ENCODE measurements at places on chromosomes 2 and 18. TPM values are rescaled to one million over a fixed set of nuclear protein-coding genes. Genes with fewer than 3 reads are reported as not detected.

DOCK10 gene
- 42.5 TPM for total RNA-seq

TXNDC2 gene
- total RNA-seq, result 0.15 TPM

STEAP3 gene
- total RNA-seq, result 3.8 TPM

DNA sequence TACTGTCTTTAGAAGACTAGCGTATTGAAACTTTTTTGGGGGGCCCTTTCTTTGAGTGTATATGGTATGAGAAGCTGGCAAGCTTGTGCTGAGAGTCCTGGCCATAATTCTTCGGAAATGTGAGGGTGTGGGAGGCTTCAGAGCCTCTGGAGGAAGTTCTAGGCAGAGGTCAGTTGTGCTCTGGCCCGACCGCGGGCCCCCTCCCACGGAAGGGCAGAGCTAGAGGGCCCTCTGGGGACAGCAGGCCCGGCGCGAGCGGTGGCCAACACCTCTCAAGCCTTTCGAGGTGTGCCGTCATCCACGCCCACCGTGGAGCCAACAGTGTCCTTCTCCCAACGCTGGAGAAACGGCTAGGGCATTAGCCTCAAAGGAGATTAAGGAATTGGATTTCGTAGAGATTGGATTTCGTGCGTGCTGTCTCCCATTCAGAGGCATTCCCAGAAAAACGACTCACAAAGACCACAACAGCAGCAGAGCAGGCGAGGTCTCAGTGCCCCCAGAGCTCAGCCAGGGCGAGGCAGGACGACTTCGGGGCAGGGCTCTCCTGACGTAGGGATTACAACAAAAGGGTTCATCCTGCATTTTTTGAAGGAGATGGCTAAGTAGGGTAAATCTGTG is 2.2 kb upstream of the MTCL1 start:
- DNase-seq, result no peak
- peaks cover 4% of the 10 kb centered on the region for H3K4me1 ChIP-seq
- H3K36me3 ChIP-seq, result no peaks in the 10 kb centered on the region

PARD3B gene
- total RNA-seq, result 29.7 TPM

DNA sequence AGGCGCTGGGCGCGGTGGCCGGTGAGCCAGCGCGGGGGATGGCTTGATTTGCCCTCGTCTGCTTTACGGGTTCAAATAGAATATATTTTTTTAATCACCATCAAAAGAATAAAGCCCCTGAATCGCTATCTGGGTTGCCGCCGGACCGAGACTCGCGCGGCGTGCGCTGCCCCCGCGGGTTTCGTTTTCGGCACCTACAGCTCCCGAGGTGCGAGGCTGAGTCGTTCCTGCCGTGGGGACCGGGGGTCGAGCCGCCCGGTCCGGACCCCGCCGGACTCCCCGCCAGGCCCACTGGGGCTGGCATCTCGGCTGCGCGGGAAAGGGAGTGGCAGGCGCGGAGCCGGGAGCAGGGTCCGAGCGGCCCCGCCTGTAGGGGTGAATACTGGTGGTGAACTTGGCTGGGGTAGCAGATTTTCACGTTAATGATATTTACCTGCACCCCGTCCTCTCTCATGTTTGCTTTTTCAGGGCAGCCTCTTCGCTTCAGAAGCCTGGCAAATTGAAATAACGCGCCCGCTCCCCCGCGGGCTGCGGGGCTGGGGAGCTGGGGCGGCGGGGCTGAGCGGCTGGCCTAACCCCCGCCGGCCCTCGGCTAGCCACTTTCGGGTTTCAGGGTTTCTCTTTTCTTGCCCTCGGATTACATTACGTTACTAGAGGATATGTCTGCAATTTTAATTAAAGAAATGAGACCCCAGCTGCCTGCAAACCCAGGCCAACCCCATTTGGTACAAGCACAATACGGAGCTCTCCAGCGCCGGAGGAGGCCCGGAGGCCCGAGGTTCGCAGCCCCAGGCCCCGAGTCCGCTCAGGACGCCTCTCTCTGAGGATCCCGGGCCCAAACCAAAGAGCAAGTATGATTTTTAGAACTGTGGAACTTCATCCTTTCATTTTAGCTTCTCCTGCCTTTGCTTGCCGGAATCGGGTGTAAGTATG is 1.7 kb upstream of the CELF4 start:
- H3K36me3 ChIP-seq, result no peaks in the 10 kb centered on the region
- no peaks in the 10 kb centered on the region for H3K27me3 ChIP-seq
- peaks cover 12% of the 10 kb centered on the region for H3K4me1 ChIP-seq
- H3K4me3 ChIP-seq, result peak overlapping the region; percentile 33

FRZB gene
- 3.8 TPM for total RNA-seq

GRCh38 chr2:1047485-1047884 is 96.8 kb downstream of the SNTG2 start:
- no peak overlapping the region for H3K4me3 ChIP-seq
- no peaks in the 10 kb centered on the region for H3K36me3 ChIP-seq
- H3K27me3 ChIP-seq, result no peaks in the 10 kb centered on the region
- no peak for DNase-seq
- H3K4me1 ChIP-seq, result no peaks in the 10 kb centered on the region

GRCh38 chr2:171706152-171706803 is 19.0 kb downstream of the DYNC1I2 start:
- H3K27ac ChIP-seq, result no peak overlapping the region
- no peaks in the 10 kb centered on the region for H3K27me3 ChIP-seq
- no peaks in the 10 kb centered on the region for H3K36me3 ChIP-seq

GATA6 gene
- 82.4 TPM for total RNA-seq

DNA sequence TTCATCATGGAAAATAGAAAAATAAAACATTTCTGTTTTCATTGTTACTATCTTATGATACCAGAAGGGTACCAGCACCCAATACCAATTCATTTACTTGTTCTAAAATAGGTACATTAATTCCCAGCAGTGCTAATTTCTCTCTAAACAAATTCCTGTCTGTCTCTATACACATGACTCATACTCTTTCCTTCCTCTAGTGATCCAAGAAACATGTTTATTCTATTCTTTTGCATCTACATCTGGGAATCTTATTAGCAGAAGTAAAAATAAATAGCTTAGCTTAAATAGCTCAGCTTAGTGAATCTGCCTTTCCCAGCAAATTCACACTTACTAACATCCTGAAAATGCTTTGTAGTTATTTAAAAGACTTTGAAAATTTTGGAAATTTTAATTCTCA is 84.5 kb upstream of the MAPRE2 start:
- no peak for DNase-seq
- H3K4me1 ChIP-seq, result no peaks in the 10 kb centered on the region
- no peak overlapping the region for H3K4me3 ChIP-seq
- H3K36me3 ChIP-seq, result no peaks in the 10 kb centered on the region
- no peaks in the 10 kb centered on the region for H3K27me3 ChIP-seq

DNA sequence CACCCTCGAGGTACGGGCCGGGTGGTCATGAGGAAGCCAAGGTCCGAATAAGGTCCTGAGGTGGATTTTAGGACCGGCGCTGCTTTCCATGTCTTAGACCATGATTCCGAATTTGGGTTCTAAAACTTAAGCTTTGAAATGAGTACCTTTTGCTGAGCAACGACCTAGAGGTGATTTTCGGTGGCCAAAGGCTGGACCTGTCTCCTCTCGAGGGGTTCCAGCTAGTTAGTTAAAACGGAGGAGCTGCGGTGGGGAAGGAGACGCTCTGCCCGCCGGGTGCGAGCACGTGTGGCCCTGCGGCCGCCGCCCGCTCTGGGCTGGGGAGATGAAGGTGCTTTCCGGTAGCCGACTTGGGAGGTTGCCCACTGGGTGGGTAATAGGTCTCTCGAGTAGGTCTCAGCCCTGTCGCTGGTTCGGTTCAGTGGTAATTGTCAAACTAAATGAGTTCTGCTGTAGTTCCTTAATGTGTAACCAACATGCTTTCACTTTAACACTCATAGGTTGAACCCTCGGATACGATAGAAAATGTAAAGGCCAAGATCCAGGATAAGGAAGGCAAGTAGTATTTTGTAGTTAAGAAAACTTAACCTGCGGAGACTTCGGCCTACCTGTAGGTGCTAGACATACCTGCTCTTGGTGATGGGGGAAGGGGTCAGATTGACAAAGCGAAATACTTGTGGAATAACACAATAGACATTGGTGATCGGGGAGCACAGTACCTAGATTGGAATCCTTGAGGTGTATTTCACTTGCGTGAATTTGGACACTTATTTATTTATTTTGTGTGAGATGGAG is 572 bp downstream of the RPS27A start:
- no peaks in the 10 kb centered on the region for H3K36me3 ChIP-seq
- DNase-seq, result peak; percentile 39
- H3K4me1 ChIP-seq, result peaks cover 6% of the 10 kb centered on the region
- H3K27ac ChIP-seq, result peak overlapping the region; percentile 91
- peak overlapping the region; percentile 87 for H3K4me3 ChIP-seq
- H3K27me3 ChIP-seq, result no peaks in the 10 kb centered on the region

ACMSD gene
- not detected for total RNA-seq

TMEFF2 gene
- not detected for total RNA-seq

PSMA8 gene
- total RNA-seq, result not detected

PRSS56 gene
- total RNA-seq, result not detected

DNA sequence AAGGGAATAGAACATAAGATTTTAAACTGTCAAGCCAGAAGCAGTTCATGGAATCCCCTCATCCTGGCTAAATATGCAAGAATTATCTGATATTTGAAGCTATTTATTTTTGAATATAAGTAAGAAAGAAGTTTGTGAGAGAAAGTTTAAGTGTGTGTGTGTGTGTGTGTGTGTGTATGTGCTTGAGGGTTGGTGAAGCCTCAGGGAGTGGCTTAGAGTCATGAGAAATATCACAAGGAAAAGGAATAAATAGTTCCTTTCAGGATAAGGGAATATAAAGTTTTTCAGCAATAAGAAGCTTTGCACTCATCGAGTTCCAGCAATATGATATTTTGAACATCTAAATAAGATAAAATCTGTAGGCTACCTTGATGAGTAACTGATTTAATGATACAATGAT is 359.6 kb downstream of the MEIS1 start:
- no peaks in the 10 kb centered on the region for H3K36me3 ChIP-seq
- no peak for DNase-seq
- no peaks in the 10 kb centered on the region for H3K27me3 ChIP-seq
- H3K4me1 ChIP-seq, result peaks cover 4% of the 10 kb centered on the region

DNA sequence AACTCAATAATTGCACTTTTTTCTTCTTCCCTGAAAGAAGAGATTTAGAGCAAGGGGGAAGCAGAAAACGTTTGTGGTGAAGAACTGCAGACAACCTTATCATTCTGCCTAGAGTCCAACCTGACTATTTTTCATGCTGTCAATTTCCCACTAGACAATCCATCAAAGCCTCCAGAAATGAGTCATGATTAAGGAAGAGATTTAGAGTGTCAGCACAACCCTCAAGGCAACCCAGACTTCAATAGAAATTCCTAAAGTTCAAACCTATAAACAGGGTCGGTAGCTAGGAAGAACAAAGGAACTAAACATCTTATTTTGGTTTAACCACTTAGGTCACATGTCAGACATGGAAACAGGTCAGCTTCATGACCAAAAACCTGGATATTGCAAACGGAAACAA is 86.9 kb downstream of the SLC25A12 start:
- no peaks in the 10 kb centered on the region for H3K36me3 ChIP-seq
- no peak for DNase-seq
- no peak overlapping the region for H3K27ac ChIP-seq
- peaks cover 3% of the 10 kb centered on the region for H3K4me1 ChIP-seq
- no peak overlapping the region for H3K4me3 ChIP-seq

GRCh38 chr2:30040147-30040546 is 106.7 kb upstream of the YPEL5 start:
- DNase-seq, result no peak
- no peak overlapping the region for H3K4me3 ChIP-seq
- no peak overlapping the region for H3K27ac ChIP-seq
- no peaks in the 10 kb centered on the region for H3K4me1 ChIP-seq

SLC5A7 gene
- total RNA-seq, result 0.61 TPM

DNA sequence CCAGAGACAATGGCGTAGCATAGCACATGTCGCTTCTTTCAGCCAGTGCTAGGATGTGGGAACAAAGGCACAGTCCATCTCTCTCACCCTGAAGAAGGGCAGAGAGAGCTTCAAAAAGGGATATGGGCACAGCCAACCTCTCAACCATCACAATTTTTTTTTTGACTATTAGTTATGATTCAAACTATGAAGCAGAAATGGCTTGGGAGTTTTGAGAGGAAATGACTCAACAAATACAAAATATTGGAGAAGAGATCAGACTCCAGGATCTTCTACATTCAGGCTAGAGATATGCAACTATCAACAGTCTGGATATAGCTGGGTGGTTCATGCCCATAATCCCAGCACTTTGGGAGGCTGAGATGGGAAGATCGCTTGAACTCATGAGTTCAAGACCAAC is 109.1 kb downstream of the MCFD2 start:
- no peak overlapping the region for H3K27ac ChIP-seq
- H3K27me3 ChIP-seq, result no peaks in the 10 kb centered on the region
- no peaks in the 10 kb centered on the region for H3K36me3 ChIP-seq
- peaks cover 3% of the 10 kb centered on the region for H3K4me1 ChIP-seq
- DNase-seq, result no peak

HOXD13 gene
- not detected for total RNA-seq

GRCh38 chr2:60633615-60634014 is 80.2 kb upstream of the BCL11A start:
- H3K27ac ChIP-seq, result no peak overlapping the region
- DNase-seq, result no peak
- H3K36me3 ChIP-seq, result no peaks in the 10 kb centered on the region
- no peaks in the 10 kb centered on the region for H3K27me3 ChIP-seq

TP53I3 gene
- 28.1 TPM for total RNA-seq

DNA sequence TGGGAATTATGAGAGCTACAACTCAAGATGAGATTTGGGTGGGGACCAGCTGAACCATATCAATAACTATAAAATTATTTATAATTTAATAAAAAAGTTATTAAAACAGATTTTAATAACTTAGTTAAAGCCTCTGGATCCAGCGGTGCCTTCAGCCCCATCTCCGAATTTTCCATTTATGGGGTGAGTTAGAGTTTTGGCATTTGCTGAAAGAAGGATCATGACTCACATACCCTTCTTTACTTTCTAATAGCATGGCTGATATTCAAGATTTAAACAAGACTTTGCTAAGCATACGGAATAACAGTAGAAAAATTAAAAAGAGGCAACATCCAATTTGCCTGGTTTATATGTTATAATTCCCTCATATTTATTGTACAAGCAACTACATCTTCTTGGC is 94.5 kb downstream of the RDH14 start:
- H3K27me3 ChIP-seq, result no peaks in the 10 kb centered on the region
- H3K4me1 ChIP-seq, result no peaks in the 10 kb centered on the region
- DNase-seq, result no peak
- H3K27ac ChIP-seq, result no peak overlapping the region

PLGLB1 gene
- 4.4 TPM for total RNA-seq

DNA sequence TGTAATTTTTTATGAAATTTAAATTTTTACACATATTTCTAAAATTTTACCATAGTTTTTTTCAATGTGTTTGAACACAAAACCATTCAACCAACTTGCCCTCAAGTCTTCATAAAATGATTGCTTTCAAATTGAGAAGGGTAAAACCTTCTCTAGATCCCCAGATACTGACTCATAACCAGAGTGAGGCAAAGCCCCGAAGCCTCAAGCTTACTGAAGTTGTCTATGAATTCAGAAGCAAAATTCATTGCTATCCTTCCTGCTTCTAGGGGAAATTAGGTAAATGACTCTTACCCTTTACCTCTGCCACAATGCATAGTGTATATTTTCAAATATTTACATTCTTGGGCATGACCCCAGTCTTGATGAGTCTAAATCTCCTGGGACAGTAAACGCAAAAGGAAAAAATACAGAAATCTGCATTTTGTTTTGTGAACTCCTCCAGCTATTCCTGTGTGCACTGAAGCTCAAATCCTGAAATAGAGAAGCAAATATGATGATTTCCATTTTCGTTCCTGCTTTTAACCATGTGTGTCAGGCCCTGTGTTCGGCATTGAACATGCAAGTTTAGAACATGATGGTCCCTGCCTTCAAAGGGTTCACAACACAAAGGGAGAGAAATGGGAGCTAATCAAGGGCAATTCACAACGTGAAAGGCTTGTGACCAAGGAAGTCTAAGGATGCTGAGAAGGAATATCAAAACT is 246.3 kb downstream of the SUCLG1 start:
- H3K4me1 ChIP-seq, result no peaks in the 10 kb centered on the region
- DNase-seq, result no peak
- H3K36me3 ChIP-seq, result no peaks in the 10 kb centered on the region
- H3K27ac ChIP-seq, result no peak overlapping the region

Data from ovary (tissue), 10 donors.